ENCODE measurements at places on chromosomes 7 and 10.

- no peak overlapping the region for H3K4me3 ChIP-seq
- H3K4me1 ChIP-seq = peaks cover 4% of the 10 kb centered on the region
- H3K27me3 ChIP-seq = no peaks in the 10 kb centered on the region
- H3K36me3 ChIP-seq = no peaks in the 10 kb centered on the region
- no peak for DNase-seq
Observed at GRCh38 chr10:71882813-71883659, 32.0 kb upstream of the PSAP start.

- no peaks in the 10 kb centered on the region for H3K27me3 ChIP-seq
- DNase-seq = no peak
- no peak overlapping the region for H3K27ac ChIP-seq
- no peaks in the 10 kb centered on the region for H3K36me3 ChIP-seq
- peaks cover 9% of the 10 kb centered on the region for H3K4me1 ChIP-seq
- no peak overlapping the region for H3K4me3 ChIP-seq
Observed at GRCh38 chr10:119734396-119735332, 8.8 kb downstream of the INPP5F start.

GRCh38 chr7:125491137-125491536, 561.5 kb upstream of the POT1 start:
- DNase-seq = no peak
- no peaks in the 10 kb centered on the region for H3K36me3 ChIP-seq
- H3K27me3 ChIP-seq = no peaks in the 10 kb centered on the region

- no peaks in the 10 kb centered on the region for H3K27me3 ChIP-seq
- no peak overlapping the region for H3K27ac ChIP-seq
- no peak for DNase-seq
- H3K4me1 ChIP-seq = no peaks in the 10 kb centered on the region
Observed at GRCh38 chr7:14085901-14086300, 96.4 kb upstream of the ETV1 start.

DNA sequence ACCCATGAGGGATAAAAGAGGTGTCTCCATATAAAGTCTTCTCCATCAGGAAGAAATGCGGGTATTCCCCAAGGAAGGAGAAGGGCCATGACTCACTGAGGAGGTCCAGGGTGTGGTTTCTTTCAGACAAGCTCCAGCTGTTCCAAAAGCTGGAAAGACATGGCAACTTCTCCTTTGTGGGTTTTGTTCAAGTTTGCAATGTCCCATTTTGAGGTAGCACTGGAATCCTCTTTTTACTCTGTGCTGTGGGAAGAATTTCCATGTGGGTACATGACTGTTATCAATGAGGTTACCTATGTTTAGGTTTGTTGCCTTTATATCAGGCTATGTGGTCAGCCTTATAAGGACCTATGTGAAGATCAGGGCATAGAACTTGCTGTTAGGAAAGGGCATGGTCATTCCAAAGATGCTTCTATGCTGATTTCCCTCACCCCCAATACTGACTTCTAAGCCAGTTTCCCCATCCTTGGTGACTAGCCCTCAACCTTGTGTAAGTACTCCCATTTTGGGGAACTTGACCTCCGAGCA, 697.5 kb downstream of the INHBA start:
- H3K4me3 ChIP-seq = no peak overlapping the region
- H3K4me1 ChIP-seq = no peaks in the 10 kb centered on the region
- DNase-seq = no peak
- H3K27me3 ChIP-seq = no peaks in the 10 kb centered on the region

DNA sequence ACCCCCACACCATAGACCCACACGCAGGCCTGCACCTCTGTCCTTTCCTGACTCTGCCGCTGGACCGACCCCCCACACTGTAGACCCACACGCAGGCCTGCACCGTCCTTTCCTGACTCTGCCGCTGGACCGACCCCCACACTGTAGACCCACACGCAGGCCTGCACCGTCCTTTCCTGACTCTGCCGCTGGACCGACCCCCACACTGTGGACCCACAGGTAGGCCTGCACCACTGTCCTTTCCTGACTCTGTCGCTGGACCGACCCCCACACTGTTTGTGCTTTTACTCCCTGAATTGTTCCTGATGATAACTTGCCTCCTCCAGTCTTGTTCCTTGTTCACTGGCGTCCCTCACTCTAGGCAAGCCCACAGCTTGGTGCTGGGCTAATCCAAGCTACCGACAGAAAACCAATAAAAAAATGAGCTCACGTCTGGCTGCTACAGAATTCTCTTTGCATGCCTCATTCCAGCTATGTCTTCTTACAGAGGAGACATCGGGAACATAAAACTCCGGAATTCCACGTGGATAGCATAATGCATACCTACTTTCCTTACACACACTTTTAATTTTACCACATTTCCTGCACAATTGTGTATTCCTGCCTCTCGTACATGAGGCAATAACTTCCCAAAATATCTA, 494.3 kb downstream of the PTPRN2 start:
- no peak for DNase-seq
- H3K4me1 ChIP-seq = no peaks in the 10 kb centered on the region
- H3K36me3 ChIP-seq = no peaks in the 10 kb centered on the region
- H3K27me3 ChIP-seq = no peaks in the 10 kb centered on the region
- H3K27ac ChIP-seq = no peak overlapping the region
- no peak overlapping the region for H3K4me3 ChIP-seq

DNA sequence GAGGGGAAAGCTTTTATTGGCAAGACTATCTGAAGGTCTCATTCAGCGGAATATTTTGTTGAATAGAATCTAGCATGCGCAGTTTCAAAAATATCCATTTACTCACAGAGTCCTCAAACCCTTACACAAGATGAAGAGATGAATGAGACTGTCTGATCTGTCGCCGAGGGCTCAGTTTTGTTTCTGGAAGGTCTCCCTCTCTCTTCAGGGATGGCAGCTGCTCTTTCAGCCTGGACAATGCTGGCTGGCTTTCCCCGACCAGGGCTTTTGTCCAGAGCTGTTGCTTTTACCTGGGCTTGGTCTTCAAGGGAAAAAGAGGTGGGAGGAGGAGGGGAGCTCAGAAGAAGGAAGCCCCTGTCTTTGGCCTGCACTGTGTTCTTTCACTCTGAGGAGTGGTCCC, 81.9 kb upstream of the BTBD16 start:
- no peak overlapping the region for H3K4me3 ChIP-seq
- H3K27ac ChIP-seq = no peak overlapping the region
- H3K36me3 ChIP-seq = no peaks in the 10 kb centered on the region
- no peak for DNase-seq
- H3K27me3 ChIP-seq = no peaks in the 10 kb centered on the region

Measured in thoracic aorta (tissue), 2 donors.